Bronchial epithelial cell (primary cell): ENCODE measurements at places on chromosomes 2 and 18.
A peak's percentile ranks its signal among the peaks of the same experiment; 100 is the strongest.

DNA sequence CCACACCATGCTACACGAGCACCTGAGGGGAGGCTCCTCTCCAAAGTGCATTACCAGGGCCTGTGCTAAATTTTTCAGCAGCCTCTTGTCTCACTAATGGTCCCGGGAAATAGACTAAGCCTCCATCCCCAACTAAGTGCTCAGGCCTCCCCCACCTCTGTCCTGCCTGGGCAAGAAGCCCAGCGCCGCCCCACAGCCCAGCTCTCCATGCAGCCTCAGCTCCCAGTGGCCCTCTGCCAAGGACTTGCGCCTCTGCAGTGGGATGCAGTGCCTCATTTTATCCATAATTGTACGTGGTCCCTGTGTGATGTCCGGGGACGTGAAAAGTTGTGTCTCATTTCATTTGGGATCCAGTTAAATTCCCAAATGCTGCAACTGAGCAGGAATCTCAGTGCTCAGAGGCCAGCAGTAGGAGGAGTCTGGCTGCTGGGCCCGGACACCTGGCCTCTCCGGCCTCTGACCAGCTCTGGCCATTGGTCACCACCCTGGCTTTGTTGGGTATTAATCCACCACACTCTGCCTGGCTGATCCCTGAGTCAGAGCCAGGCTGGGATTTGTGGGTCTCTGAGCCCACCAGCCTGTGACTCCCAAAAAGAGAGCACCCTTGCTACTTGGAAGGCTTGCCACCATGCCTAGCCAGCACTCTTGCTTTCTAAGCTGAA is 11.4 kb upstream of the STEAP3 start:
- DNase-seq: no peak

GRCh38 chr18:59075923-59076322 is 63.8 kb upstream of the SEC11C start:
- no peak for DNase-seq

DNA sequence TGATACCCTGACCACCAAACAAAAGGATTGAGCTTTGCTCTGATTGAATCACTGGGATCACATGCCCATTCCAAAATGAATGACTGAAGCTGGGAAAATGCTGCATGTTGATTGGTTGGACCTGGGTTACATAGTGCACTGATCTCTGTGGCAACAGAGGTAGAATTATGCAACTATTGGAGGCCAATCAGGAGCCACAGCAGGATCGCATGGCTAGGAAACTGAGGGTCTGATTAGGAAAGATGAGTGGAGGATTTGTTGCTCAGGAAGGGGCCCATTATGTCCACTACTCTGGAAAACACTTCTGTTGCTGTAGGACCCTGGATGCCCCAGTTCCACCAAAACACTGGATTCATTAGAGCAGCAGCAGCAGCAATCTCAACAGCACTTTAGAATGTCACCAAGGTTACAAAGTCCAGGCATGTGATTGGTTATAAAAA is 25.9 kb upstream of the SGPP2 start:
- DNase-seq: peak; percentile 24

- peak; percentile 13 for DNase-seq
Observed at GRCh38 chr18:49668574-49669275, 106.9 kb downstream of the LIPG start.

- DNase-seq: peak; percentile 51
Observed at GRCh38 chr2:70861777-70862625, 26.4 kb upstream of the CD207 start.

- DNase-seq: no peak
Observed at GRCh38 chr2:85385746-85386145, 24.4 kb downstream of the CAPG start.

DNA sequence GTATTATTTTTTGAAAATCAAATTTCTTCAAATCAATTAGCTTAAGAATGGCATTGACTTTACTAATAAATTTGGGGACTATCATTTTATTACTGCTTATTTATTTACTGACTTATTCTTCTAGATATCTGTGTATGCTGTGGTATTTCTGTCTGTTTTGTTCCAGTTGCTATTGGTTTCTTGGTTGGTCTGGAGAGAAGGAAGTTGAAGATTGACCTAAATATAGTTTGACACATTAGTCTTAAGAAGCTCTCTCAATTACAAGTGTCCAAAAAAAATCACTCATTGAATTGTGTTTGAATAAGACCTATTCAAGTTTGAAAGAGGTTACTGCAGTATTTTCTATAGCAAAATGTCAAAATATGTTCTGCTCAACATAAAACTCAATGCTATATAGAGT is 153.3 kb upstream of the KYNU start:
- no peak for DNase-seq

GRCh38 chr2:126614524-126615227 is 41.3 kb upstream of the GYPC start:
- no peak for DNase-seq
